ENCODE measurements at places on chromosomes 16 and 17. TPM values are rescaled to one million over a fixed set of nuclear protein-coding genes. Genes with fewer than 3 reads are reported as not detected.

Gene CDH5
- not detected for total RNA-seq

Gene LPCAT2
- total RNA-seq = 173 TPM

Gene KRT33A
- total RNA-seq = not detected

Gene HES7
- total RNA-seq = 1.9 TPM

Gene ZNF423
- 0.26 TPM for total RNA-seq

Gene OR3A3
- not detected for total RNA-seq

Gene EME2
- total RNA-seq = 29.0 TPM

Gene WNT9B
- not detected for total RNA-seq

Gene NPIPB8
- 0.50 TPM for total RNA-seq

Gene TGFB1I1
- 50.7 TPM for total RNA-seq

Gene SLFN14
- total RNA-seq = not detected

Gene RAB37
- total RNA-seq = not detected

Gene DPEP3
- total RNA-seq = not detected

Gene ANKRD40CL
- not detected for total RNA-seq

Gene TUBB3
- total RNA-seq = 99.5 TPM

Gene SLFN12L
- 0.12 TPM for total RNA-seq

Gene CHMP1A
- 99.1 TPM for total RNA-seq

Gene MYH2
- not detected for total RNA-seq

Gene RPL26
- 2,054 TPM for total RNA-seq

Gene TSPOAP1
- total RNA-seq = 0.05 TPM

Gene PPP1R27
- 1.5 TPM for total RNA-seq

Gene SCNN1G
- total RNA-seq = 4.7 TPM

Gene NOXO1
- not detected for total RNA-seq
